Progenitor cell of endocrine pancreas (in vitro differentiated cells): ENCODE measurements at places on chromosomes 11 and 22. TPM values are rescaled to one million over a fixed set of nuclear protein-coding genes. Genes with fewer than 3 reads are reported as not detected.

- H3K27me3 ChIP-seq: no peaks in the 10 kb centered on the region
- H3K4me1 ChIP-seq: peaks cover 2% of the 10 kb centered on the region
- H3K36me3 ChIP-seq: peaks cover 5% of the 10 kb centered on the region
- H3K4me3 ChIP-seq: no peak overlapping the region
- H3K27ac ChIP-seq: no peak overlapping the region
These were observed 238.8 kb downstream of the TBC1D22A start for GRCh38 chr22:47001288-47001687.

The HORMAD2 gene
- total RNA-seq: not detected in 2 replicates

DNA sequence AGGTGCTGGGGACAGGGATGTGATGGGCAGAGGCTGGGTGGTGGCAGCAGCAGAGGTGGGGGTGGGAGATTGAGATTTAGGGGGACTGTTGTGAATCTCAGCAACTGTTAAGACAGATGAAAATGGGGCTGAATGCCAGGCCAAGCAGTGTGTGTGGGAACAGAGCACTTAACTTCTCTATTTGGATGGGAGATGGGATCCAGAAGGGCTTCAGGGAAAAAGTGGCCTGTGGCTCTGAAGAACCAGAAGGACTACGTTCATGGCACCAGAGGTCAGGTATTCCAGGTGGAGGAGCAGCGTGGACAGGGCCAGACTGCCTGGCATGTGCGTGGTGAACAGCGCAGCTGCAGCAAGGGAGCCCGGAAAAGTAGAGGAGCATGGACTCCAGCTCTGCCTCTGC, 82.6 kb upstream of the SYT13 start:
- no peak for DNase-seq
- peaks cover 43% of the 10 kb centered on the region for H3K27me3 ChIP-seq
- no peaks in the 10 kb centered on the region for H3K36me3 ChIP-seq
- H3K27ac ChIP-seq: no peak overlapping the region

- no peak overlapping the region for H3K4me3 ChIP-seq
- no peaks in the 10 kb centered on the region for H3K27me3 ChIP-seq
- H3K27ac ChIP-seq: no peak overlapping the region
- H3K4me1 ChIP-seq: peaks cover 8% of the 10 kb centered on the region
These were observed 93.8 kb upstream of the DDI1 start for GRCh38 chr11:103942646-103943045.

The BACE1 gene
- 68.0 and 78.2 TPM in 2 replicates for total RNA-seq

DNA sequence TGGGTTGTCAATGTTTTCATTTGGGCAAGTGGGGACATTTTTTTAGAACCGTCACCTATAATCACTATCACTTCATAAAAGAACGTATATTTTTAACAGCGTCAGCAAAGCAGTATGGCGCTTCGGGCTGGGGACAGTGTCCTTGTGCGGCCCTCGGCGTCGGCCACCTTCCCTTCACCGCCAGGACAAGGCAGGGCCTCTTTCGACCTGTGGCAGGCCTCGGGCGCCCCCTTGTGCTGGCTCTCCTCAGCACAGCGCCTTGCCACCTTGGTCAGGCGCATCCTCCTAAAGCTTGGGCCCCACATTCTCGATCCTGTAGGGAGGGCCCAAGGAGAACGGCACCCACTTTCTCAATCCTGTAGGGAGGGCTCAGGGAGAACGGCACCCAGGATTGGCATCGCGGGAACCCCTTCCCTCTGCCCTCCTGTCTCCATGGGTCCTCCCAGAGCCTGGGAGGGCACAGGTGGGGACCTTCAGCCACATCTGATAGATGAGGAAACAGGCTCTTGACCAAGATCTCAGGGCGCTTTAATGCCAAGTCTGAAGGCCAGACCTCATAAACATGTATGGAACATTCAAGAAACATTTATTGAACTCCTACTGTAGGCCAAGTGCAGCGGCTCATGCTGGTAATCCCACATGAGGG, 11.5 kb upstream of the FADD start:
- no peak overlapping the region for H3K4me3 ChIP-seq
- peak; percentile 88 for DNase-seq
- H3K36me3 ChIP-seq: no peaks in the 10 kb centered on the region
- peaks cover 16% of the 10 kb centered on the region for H3K27me3 ChIP-seq
- peaks cover 2% of the 10 kb centered on the region for H3K4me1 ChIP-seq
- no peak overlapping the region for H3K27ac ChIP-seq

GRCh38 chr22:36775586-36775963, 344 bp downstream of the IFT27 start:
- peak overlapping the region; percentile 58 for H3K27ac ChIP-seq
- peak overlapping the region; percentile 80 for H3K4me3 ChIP-seq

DNA sequence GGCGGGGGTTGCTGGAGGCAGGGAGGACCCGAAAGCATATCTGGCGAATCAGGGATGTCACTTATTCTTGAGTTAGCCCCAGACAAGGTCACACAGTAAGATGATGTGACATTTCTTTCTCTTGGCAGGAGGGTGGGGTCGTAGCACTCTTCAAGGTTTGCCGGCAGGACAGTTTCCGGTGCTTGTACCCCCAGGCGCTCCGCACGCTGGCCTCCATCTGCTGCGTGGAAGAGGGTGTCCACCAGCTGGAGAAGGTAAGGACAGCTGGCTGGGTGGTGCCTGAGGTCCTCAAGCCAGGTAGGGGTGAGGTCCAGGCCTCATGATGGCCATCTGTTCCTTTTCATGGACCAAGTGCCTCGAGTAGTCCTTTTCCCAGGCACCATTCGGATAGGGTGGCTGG, 86.0 kb downstream of the INSC start:
- peaks cover 8% of the 10 kb centered on the region for H3K4me1 ChIP-seq
- no peak for DNase-seq
- H3K4me3 ChIP-seq: no peak overlapping the region
- H3K27ac ChIP-seq: no peak overlapping the region
- no peaks in the 10 kb centered on the region for H3K36me3 ChIP-seq

DNA sequence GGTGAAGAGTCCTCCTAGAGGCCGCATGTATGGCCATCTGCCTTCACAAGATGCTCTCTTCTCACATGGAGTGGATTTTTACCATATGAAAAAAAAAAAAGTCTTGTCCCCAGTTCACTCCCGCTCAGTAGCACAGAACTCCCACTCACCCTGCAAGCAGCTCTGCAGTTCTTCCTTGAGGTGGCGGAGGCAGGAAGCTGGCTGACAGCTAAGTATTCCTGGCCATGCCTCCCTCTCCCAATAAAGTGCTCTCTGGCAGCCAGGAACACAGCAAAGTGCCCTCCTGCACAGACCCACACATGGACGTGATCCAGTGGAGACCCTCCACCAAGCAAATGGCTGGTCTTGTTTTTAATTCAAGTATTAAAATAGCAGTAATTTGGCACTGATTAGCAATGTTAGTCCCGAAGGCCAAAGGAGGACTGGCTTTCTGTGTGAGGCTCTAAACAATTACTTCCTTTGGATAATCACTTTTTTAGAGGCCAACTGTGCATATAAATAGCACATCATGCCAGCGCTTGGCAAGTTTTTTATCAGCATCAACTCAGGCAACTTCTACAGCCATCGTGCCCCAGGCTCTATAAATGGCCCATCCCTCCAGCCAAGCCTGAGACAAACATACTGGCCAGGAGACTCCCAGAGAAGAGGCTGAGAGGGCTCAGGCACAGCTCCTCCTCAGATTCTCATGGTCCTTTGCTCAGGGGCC, 413.6 kb downstream of the OPCML start:
- H3K36me3 ChIP-seq: no peaks in the 10 kb centered on the region
- peaks cover 6% of the 10 kb centered on the region for H3K4me1 ChIP-seq
- H3K4me3 ChIP-seq: no peak overlapping the region
- H3K27ac ChIP-seq: no peak overlapping the region
- H3K27me3 ChIP-seq: peaks cover 4% of the 10 kb centered on the region

GRCh38 chr11:58390551-58391063, 16.1 kb downstream of the OR5B3 start:
- H3K27ac ChIP-seq: no peak overlapping the region
- no peak for DNase-seq
- H3K27me3 ChIP-seq: no peaks in the 10 kb centered on the region
- H3K4me1 ChIP-seq: peaks cover 4% of the 10 kb centered on the region
- H3K36me3 ChIP-seq: no peaks in the 10 kb centered on the region
- no peak overlapping the region for H3K4me3 ChIP-seq
